ENCODE measurements at places on chromosomes 3 and 15.

DNA sequence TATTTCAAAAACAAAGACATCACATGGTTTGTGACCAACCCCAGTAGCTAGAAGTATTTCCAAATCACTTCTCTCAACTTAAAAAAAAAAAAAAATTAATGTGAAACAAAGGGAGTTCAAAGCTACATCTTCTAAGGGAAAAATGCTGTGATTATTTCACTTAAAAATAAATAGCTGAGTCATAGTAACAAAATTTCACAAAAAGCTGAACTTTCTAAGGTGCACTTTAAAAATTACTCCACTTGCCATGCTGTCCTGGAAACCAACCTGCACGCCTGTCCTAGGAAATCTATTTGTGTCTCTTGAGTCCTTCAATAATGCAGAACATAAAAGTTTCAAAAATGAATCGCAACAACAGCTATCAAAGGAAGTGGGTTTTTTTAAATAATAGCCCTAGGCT lies 1.8 kb downstream of the ACAP2 start:
- DNase-seq: no peak

GRCh38 chr3:49025005-49025792 lies 3.3 kb downstream of the NDUFAF3 start:
- no peak for DNase-seq

GRCh38 chr3:187781001-187781400 lies 35.7 kb upstream of the BCL6 start:
- DNase-seq: no peak

DNA sequence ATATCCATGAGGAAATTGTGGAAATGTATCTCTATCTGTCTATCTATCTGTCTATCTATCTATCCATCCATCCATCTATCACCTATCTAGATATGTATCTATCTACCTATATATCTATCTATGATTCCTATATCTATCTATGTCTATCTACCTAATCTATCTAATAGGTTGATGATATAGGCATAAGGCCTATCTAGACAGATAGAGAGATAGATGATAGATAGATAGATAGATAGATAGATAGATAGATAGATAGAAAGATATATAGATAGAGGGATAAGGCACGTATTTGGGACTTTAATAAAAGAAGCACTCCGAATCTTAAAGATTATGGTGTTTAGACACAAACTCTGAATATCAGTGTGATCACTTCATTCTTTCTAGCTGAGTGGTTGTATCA lies 58.1 kb downstream of the DIPK2A start:
- DNase-seq: no peak

GRCh38 chr3:48427630-48427962 lies 2.3 kb downstream of the PLXNB1 start:
- DNase-seq: no peak

- DNase-seq: no peak
These were observed 72.3 kb downstream of the SLC12A8 start for GRCh38 chr3:125140011-125140817.

GRCh38 chr15:97009031-97009431 lies 678.5 kb downstream of the NR2F2 start:
- no peak for DNase-seq

GRCh38 chr15:81254277-81254915 lies 57.7 kb downstream of the IL16 start:
- no peak for DNase-seq

DNA sequence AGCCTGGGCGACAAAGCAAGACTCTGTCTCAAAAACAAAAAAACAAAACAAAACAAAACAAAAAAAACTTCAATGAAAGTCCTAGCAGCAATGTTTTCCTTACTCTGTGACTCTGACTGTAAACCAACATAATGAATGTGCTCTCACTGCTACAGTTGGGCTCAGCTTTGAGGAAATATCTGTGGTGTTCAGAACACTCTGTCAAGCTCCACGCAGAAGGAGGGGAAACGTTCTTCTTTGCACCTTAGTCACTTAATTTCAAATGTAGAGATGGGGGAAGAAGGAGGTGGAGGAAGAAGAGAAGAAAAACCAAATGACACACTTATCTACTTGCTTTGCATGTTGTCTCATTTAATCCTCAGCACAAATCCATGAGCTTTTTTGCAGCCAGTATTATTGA lies 107.1 kb upstream of the UBE3A start:
- no peak for DNase-seq

DNA sequence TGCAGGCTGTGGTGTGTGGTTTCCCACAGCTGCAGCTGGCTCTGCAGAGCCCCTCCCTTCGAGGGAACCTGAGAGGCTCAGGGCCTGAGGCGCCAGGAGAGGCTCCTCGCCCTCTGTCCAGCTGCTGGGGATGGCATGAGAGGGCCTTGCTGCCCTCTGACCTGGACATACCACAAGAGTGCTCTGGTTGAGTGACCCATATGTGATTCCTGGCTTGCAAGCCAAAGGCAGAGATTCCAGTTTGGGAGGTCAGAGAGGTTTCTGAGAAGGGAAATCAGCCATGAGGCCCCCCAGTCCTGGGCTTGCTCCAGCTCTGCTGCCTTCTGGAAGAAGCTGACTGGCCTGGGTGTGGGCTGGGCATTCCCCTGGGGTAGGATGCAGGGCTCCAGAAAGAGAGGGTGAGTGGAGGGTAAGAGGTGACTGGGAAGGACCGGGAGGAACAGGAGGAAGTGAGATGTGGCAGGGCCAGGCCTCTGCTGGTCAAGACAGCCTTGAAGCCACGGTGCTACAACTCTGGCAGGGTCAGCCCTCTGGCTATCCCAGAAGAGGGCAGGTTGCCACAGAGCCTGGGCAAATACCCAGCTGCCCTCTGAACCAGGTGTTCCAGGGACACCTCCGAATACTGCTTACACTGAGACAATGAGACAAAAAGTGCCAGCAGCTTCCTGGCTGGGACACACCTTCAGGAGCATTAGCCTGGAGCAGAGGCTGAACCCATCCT lies 16.0 kb upstream of the SRP14 start:
- DNase-seq: peak; percentile 67

- peak; percentile 17 for DNase-seq
These were observed 16.0 kb downstream of the ANKRD63 start for GRCh38 chr15:40266828-40267304.

DNA sequence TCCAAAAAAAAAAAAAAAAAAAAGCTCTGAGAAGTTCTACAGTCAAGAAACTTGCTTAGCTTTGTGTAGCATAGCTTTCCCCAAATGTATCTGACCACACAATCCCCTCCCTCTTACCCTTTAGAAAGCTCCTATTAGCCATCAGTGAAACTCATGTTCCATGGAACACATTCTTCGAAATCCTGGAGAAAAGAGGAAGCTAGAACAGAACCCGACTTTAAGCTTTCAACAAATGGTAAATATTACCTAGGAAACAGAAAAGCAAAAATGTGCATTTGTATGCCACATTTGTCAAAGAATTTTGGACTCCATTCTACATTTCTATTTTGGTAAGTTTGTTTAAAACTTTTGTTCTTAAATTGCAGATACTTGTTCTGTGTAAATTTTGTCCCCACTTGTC lies 17.4 kb upstream of the CRTC3 start:
- DNase-seq: no peak

DNA sequence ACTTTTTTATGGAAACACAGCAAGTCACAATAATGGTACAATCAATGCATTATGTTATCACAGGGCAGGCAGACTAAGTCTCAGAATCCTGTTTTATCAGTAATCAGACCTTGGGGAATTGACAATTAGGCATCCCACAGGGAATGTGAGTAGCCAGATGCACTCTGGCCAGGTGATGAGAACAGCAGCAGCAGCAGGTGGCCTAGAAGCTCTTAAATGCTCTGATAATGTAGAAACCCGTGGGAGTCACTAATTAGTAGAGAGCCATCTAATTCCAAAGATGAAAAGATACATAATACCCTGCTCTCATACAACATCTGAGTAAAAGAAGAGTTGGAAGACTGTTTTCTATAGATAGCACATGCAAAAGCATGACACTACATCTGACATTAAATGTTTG lies 12.6 kb downstream of the CEP152 start:
- DNase-seq: no peak

GRCh38 chr3:46942481-46943236 lies 33.9 kb downstream of the CCDC12 start:
- no peak for DNase-seq

DNA sequence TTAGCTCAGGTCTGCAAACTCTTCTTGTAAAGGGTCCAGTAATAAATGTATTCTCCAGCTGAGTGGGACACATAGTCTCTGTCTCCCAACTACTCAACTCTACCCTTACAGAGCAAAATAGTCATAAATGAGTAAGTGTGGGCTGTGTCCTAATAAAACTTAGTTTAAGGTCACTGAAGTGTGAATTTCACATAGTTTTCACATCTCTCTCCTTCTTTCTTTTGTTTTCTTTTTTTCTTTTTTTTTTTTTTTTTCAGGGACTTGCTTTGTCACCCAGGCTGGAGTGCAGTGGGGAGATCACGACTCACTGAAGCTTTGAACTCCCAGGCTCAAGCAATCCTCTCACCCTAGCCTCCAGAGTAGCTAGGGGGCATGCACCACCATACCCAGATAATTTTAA lies 1.9 kb upstream of the ACTL6A start:
- no peak for DNase-seq

- no peak for DNase-seq
These were observed 114.6 kb upstream of the C15orf61 start for GRCh38 chr15:67406257-67406861.

- peak; percentile 7 for DNase-seq
These were observed 81.8 kb downstream of the WWTR1 start for GRCh38 chr3:149575961-149576564.

DNA sequence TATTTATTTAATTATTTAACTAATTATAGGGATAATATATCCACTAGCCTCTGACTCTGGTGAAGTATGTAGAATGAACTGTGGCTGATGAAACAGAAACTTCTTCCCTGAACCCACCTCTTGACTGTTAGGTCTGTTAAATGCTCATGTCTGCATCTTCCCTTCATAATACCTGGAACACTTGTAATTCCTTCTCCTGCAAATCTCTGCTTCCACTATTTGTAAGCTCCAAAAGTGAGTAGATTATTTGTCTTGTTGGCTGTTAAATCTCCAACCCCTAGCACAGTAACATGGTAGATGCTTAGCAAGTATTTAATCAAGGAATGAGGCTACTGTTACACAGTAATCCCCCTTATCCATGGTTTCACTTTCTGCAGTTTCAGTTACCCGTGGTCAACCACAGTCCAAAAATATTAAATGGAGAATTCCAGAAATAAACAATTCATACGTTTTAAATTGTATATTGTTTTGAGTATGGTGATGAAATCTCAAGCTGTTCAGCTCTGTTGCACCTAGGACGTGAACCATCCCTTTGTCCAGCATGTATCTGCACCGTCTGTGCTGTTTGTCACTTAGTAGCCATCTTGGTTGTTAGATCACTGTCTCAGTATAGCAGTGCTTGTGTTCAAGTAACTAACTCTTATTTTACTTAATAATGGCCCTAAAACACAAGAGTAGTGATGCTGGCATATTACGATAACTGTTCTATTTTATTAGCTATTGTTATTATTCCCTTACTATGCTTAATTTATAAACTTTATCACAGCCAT lies 5.7 kb downstream of the TTBK2 start:
- no peak for DNase-seq

DNA sequence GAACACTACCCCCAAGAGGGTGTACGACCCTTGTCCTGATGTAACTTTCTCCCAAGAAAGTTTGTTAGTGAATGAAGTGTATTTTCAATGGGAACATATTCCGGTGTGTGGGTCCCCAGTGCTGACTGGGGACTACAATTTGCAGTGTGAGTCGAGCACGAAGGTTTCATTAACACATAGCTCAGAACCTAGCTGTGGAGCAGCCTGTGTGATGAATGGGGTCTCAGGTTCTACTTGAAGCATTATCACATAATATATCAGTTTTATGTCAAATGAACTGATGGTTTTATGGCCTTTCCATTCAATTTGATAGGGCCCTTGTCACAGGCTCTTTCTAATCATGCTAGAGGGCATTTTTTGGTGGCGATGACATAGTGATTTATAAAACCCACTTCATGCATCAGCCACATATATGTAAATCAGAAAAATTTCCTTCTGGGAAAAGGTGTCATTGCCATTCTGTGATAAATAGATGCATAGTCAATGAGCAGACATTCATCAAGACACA lies 44.1 kb downstream of the RETNLB start:
- DNase-seq: no peak

DNA sequence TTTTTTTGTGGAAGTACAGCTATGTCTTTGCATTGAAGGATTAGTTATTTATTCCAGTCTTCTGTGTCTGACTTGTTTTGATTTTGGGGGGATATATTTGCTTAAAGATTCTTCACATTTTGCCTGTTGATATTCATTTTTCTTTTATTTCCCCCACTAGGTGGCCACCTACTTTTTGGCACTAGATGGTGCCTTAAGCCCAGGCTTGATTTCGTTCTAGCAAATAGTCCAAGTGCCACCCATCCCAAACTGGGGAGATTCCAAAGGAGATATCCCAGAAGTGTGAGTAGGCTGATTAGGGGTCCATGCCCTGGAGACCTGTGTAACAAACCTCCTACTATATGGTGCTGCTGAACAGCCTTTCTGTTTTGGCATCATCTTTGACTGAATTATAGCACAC lies 80.0 kb upstream of the SPATA16 start:
- no peak for DNase-seq

- no peak for DNase-seq
These were observed 20.2 kb upstream of the CFAP44 start for GRCh38 chr3:113461488-113461887.

DNA sequence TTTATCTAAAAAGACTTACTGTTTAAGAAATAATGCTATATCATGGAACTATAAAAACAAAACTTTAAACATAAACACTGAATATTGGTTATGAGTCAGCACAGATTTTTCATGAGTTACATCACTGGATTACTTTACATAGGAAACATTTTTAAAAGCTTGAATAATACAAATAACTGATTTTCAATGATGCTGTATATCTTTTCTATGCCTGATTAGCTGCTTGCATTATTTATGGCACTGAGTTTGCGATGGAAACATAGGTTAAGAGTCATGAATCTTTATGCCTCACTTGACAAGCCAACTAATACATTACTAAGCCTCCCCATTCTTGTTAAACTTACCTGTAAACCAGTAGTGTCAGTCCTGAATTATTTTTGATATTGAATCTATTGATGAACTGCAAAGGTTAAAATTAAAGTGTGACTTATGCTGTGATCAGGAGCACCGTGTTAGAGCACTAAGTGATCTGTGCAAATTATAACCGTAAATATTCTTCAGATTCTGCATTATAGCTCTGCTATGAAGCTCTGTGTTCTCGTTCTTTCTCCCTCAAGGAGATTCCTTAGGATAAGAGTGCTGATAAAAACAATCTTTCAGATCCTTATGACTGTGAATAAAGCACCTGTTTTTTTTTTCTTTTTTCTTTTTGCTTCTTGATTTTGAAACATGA lies 437.3 kb upstream of the BCHE start:
- no peak for DNase-seq

GRCh38 chr3:40104441-40104840 lies 205.1 kb upstream of the EIF1B start:
- no peak for DNase-seq

GRCh38 chr3:119349354-119350041 lies 55.3 kb downstream of the ARHGAP31 start:
- no peak for DNase-seq

GRCh38 chr3:50356553-50356952 lies 2.8 kb downstream of the TMEM115 start:
- no peak for DNase-seq
